Stimulated activated CD4-positive, alpha-beta T cell treated with anti-CD3 and anti-CD28 coated beads, Interleukin-15, amount 100 ng/mL, for 1 hour (primary cell): ENCODE measurements at places on chromosomes 5 and 9.

- no peak for DNase-seq
Measured at GRCh38 chr9:70484232-70485130, 70.0 kb upstream of the KLF9 start.

DNA sequence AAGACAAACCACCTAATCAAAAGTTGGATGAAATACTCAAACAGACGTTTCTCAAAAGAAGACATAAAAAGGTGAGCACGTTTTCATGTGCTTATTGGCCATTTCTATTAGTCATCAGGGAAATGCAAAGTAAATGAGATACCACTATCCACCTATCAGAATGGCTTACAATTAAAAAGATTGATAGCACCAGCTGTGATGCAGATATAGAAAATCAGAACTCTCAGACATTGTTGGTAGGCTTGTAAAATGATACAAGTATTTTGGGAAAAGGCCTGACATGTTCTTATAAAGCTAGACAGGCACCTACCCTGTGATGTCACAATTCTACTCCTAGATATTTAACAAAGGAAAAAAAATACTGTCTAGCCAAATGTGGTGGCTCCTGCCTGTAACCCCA lies 44.0 kb upstream of the SLC30A5 start:
- DNase-seq = no peak

DNA sequence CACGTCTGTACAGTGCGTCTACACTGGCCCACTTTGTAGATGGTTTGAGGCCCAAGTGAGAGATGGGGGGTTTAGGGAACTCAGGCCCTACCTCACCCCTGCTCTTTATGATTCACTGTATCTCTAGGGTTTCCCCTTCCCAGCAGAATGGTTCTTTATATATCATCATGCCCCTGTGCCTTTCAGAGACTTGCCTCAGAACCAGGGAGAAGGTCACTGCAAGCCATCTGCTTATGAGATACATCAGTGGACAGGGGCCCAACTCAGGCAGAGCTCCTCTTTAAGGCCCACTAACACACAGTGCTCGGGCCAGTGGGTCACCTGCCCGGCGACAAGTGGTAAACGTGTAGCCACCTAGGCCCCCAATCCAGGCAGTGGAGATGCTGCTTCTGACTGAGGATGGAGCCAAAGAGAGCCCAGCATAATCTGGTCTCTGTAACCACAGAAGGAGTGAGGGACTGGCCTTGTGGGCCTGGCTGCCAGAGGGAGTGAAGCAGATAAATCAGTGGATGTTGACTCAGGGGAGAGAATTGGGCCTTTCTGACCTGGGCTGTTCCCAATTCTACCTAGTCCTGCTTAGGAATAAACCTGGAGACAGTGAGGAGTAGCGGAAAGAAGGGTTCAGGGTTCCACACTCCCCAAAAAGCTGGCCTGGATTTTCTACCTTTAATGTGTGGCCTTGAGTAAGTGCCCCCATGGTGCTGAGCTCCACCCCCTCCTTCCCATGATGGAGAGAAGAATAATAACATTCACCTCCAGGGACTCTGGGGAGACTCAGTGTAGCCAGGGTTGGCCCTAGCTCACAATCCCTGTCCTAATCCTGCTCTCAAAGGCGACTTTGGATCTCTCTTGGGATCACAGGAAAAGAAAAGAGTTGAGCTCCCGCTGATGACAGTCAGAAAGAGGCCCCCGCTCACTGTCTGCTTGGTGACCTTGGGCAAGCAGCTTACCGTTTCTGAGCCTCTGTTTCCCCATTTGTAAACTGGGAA lies 2.8 kb upstream of the DUSP1 start:
- no peak for DNase-seq

GRCh38 chr5:68246802-68247201 lies 31.2 kb downstream of the PIK3R1 start:
- no peak for DNase-seq

- peak; percentile 2 for DNase-seq
Measured at GRCh38 chr5:55533521-55534435, 986 bp downstream of the PLPP1 start.

GRCh38 chr9:96258967-96259366 lies 43.0 kb downstream of the HSD17B3 start:
- no peak for DNase-seq

- DNase-seq = no peak
Measured at GRCh38 chr5:5139777-5140478, at the start of gene ADAMTS16. ADAMTS16 (plus strand) TSS chr5:5140330; CDS start chr5:5140468, 138 bp downstream.

- no peak for DNase-seq
Measured at GRCh38 chr5:107251151-107251550, 419.6 kb downstream of the EFNA5 start.

DNA sequence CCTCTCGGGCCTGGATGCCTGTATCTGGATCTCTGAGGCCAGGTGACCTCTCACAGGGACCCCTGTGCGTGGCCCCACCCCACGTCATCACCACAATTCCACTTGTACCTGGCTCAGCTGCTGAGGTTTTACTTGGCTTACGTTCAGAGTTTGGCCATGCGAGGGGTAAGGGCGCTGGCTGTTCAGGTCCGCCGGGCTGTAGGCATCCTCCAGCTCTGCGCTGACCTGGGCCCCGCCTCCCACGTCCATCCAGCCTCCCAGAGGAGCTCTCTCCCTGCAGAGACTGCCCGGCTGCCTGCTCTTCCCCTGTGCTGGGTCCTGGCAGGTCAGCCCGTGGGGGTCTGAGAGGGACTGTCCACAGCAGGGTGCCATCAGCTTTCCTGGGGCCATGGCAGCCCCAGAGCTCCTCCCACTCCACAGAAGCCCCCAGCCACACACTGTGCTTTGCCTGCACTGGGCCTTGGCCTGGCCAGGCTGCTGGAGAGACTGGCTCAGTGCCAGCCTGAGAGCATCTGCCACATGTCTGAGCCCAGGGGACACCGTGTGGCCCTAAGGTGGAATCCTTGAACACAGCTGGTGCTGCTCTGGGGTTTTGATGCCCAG lies 43.6 kb downstream of the SLC6A3 start:
- DNase-seq = no peak

DNA sequence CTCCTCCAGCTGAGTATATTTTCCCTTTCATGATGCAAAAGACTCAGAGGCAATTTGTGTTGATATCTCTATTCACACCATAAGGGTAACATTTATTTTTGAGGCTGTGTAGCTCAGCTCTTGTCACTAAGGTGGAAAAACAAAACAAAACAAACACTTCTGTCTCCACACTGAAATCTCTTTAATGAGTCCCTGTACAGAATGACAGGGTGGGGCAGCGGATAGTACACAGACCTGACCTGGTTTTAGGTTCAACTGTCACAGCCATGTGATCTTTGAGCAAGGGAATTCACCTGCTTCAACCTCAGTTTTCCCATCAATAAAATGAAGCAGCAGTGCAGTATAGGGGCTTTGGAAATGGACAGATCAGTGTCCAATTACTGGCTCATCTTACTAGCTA lies 29.3 kb downstream of the TLR4 start:
- DNase-seq = no peak

- DNase-seq = no peak
Measured at GRCh38 chr5:172086194-172086975, 79.9 kb upstream of the FBXW11 start.

DNA sequence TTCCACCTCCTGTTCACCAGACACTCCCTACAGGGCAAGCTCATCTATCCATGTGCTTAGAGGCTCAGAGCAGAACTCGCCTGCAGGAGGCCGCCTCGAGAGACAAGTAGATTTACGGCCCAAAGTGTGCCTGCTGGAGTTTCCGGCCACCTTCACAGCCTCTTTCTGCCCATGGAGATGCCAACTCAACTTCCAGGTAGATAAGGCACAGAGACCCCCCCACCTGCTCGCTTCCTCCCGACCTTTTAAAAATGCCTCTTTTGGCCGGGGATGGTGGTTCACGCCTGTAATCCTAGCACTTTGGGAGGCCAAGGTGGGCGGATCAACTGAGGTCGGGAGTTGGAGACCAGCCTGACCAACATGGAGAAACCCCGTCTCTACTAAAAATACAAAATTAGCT lies 46.6 kb downstream of the EXD3 start:
- no peak for DNase-seq

DNA sequence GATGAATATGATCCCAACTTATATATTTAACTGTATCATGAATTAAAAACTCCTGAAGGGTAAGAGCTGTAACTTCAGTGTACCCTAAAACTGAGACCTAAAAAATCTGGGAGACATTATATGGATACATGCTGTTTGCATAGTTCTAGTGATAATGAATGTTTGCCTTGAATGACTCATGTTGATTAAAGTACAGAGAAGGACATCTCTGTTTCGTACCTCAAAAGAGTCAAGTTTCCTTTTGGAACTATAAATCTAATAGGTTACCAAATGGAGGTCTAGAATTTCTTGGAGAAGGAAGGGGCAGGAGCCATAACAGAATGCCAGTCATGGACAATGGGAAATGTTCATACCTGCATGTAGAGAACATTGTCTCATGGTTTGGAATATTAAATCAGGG lies 168.1 kb downstream of the SNCAIP start:
- DNase-seq = no peak

DNA sequence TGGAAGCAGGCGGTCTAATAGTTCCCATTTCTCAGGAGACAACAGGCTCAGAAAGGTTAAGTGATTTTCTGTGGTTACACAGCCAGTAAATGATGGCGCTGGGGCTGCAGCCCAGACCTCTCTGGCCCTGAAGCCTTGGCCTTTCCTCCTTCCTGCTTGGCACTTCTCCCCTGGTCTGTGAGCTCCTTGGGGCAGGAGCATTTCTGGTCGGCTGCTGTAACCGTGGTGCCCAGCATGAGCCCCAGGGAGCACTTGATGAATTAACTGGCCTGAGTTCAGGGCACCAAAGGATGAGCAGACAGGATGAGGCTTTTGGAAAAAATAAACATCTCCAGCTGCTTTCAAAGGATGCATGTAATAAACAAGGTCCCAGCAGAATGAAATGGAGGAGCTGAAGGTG lies 30.2 kb downstream of the CDHR2 start:
- no peak for DNase-seq

DNA sequence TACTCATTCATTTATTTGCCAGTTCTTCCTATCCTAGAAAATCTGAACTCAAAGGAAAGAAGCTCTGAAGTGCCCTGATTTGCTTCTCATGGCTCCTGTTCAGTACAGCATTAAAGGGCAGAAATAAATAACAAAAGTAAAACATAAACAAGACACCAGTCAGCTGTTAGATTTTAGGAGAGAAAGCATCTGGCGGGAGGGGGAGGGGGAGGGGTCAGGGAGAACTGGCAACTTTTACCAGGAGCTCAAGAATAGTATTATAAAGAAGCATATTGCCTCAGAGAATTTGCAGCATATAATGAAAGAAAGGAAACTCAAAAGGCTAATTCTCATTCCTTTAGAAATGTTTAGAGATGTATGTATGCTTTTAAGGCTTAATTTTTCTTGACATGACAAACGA lies 68.1 kb downstream of the SEMA6A start:
- DNase-seq = no peak

DNA sequence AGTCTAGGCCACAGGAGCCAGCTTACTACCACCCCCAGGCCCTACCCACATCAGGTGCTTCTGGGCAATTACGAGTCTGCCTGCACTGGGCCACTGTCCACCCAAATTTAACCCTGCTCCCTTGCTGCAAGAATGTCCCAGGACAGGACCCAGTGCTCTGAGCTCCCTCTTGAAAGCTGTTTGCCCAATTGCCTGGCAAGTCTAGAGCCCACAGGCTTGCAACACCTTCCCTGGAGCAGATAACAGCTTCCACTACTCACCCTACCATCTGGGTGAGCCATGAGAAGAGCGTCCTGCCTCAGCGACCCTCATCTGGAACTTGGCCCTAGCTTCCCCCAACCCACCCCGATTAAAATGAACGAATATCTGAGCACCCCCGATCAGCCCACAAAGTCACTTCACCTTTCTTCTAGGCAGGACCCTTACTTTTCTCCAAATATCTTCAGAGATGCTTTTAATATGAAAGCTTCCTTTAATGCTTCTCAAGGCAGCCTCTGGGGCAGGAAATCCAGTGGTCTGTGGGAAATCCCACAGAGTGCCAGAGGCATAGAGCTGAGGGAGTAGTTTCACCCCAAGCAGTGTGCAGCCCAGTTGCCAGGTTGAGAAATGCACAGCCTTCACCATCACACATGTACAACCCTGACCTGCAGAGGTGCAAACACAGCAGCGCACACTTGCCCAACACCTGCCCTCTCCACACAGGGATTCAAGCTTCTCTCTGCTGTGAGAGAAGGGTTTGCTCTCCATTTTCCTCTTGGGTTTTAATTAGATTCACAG lies 10.6 kb downstream of the ACSL6 start:
- DNase-seq = peak; percentile 20

GRCh38 chr5:56492812-56493211 lies 259.7 kb upstream of the ANKRD55 start:
- no peak for DNase-seq

GRCh38 chr5:26031481-26031880 lies 1006.9 kb downstream of the CDH9 start:
- no peak for DNase-seq

DNA sequence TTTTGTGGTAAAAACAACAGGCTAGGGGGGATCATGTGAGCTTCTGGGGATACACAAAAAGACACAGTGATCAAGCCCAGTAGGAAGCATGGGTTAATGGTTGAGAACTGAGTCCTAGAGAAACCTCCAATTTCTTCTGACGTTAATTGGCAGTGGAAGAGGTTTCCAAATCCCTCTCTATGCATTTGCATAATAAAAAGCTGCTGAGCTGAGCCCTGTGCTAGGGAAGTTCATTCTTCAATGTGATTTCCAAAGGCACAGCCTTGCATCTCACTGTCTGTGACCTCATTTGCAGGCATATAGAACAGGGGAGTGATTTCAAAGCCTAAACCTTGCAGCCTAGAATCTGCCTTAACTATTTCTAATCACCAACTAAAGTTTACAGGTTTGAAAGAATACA lies 812 bp downstream of the DNAH5 start:
- no peak for DNase-seq

DNA sequence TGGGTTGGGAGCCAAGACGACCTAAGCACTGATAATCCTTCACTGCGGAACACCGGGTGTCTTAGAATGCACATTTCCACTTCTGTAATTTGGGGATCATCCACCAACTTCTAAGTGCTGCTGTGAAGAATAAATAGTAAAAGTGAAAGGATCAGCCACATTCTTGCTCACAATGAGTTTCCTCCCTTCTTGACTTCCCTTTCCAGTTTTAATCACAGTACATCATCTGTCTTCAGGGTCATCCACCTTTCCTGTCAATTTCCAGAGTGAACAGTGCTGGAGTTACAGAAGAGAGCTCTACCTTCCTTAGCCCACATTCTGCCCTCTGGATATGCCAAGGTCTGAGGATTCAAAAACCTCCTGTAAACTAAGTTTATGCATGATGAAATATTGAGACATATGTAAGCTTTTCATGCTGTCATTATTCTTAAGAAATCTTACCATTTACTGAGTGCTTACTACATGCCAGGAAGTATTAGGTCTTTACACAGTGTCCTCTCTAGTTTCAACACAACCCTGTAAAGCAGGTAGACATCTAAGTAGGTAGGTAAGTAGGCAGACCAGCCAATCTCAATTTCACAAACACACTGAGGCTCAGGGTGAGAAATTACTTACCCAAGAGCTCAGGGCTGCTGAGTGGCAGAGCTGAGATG lies 105.2 kb downstream of the CDK5RAP2 start:
- DNase-seq = no peak

GRCh38 chr5:97076098-97076497 lies 66.3 kb downstream of the LIX1 start:
- no peak for DNase-seq
